Psoas muscle (tissue), 8 donors: ENCODE measurements at places on chromosomes 4 and X.

DNA sequence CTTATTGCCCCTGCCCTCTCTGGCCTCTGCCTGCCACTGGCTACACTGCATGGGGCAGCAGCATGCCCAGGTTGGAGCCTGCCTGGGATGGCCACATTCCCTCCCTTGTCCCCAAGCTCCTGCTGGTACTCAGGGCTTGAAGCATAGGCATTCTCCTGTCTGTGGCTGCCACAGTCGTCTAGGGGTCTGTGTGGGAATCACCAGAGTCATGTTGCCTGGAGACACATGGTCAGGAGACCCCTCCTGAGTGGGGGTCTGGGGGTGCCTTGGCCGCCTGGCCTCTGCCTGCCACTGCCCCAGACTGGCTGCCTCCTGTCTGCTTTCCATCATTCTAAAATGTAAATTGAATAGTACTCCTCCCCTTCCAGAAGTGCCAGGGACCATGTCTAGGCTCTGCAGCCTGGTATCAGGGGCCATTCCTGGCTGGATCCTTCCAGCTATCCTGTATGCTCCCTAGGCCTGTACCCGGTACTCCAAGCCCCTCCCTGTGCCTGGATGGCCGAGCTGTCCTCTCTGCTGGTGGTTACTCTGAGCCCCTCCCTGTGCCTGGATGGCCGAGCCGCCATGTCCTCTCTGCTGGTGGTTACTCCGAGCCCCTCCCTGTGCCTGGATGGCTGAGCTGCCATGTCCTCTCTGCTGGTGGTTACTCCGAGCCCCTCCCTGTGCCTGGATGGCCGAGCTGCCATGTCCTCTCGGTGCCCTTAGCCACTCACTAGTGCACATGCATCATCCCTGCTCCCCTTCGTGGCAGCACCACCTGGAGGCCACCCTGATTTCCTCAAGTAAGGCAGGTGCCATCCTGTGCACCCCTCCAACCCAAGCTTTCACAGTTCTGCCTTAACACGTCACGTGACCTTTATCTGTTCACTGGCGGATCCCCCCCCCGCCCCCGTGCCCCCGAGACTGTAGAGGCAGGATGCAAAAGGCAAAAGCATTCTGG lies 5.5 kb upstream of the NKX1-1 start:
- no peak overlapping the region for H3K4me3 ChIP-seq
- no peaks in the 10 kb centered on the region for H3K4me1 ChIP-seq
- H3K27me3 ChIP-seq, result no peaks in the 10 kb centered on the region
- no peaks in the 10 kb centered on the region for H3K36me3 ChIP-seq
- no peak for DNase-seq

GRCh38 chr4:142248946-142249345 lies 597.2 kb downstream of the INPP4B start:
- H3K4me1 ChIP-seq, result no peaks in the 10 kb centered on the region
- no peaks in the 10 kb centered on the region for H3K36me3 ChIP-seq
- DNase-seq, result no peak
- H3K4me3 ChIP-seq, result no peak overlapping the region

GRCh38 chr4:118682928-118683327 lies 2.3 kb upstream of the METTL14 start:
- DNase-seq, result no peak
- no peak overlapping the region for H3K4me3 ChIP-seq
- no peaks in the 10 kb centered on the region for H3K27me3 ChIP-seq
- H3K4me1 ChIP-seq, result peaks cover 18% of the 10 kb centered on the region

- no peak overlapping the region for H3K27ac ChIP-seq
- DNase-seq, result no peak
- no peak overlapping the region for H3K4me3 ChIP-seq
- no peaks in the 10 kb centered on the region for H3K4me1 ChIP-seq
- H3K27me3 ChIP-seq, result no peaks in the 10 kb centered on the region
Observed at GRCh38 chrX:50853399-50853798, 39.4 kb upstream of the SHROOM4 start.

GRCh38 chr4:6747294-6748051 lies 31.5 kb downstream of the BLOC1S4 start:
- DNase-seq, result no peak
- H3K4me3 ChIP-seq, result no peak overlapping the region
- H3K4me1 ChIP-seq, result peaks cover 8% of the 10 kb centered on the region
- no peaks in the 10 kb centered on the region for H3K27me3 ChIP-seq
- H3K27ac ChIP-seq, result no peak overlapping the region

- no peak overlapping the region for H3K27ac ChIP-seq
- H3K4me3 ChIP-seq, result no peak overlapping the region
- H3K4me1 ChIP-seq, result no peaks in the 10 kb centered on the region
- no peak for DNase-seq
- no peaks in the 10 kb centered on the region for H3K27me3 ChIP-seq
Observed at GRCh38 chr4:129346734-129347133, 250.8 kb downstream of the C4orf33 start.

GRCh38 chrX:40349251-40349650 lies 231.5 kb upstream of the ATP6AP2 start:
- no peaks in the 10 kb centered on the region for H3K36me3 ChIP-seq
- H3K4me3 ChIP-seq, result no peak overlapping the region
- H3K27ac ChIP-seq, result no peak overlapping the region
- H3K27me3 ChIP-seq, result no peaks in the 10 kb centered on the region
- no peaks in the 10 kb centered on the region for H3K4me1 ChIP-seq
- DNase-seq, result no peak

DNA sequence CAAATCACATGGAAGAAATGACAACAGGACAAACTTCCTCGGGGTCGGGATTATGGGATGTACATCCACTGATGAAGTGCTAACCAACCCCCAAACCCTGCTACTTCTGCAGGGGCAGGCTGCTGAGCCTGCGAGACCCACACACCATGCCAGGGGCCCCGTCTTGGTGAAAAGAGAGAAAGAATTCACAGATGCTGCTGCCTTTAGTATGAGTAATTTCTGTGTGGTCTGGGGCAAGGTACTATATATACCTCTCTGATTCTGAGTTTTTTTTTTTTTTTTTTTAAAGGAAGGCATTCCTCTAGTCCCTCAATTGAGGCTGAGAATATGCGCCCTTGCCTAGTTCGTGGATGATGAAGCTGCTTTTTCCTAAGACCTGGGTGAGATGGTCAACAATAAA lies 24.8 kb downstream of the PDHA1 start:
- H3K36me3 ChIP-seq, result no peaks in the 10 kb centered on the region
- H3K27me3 ChIP-seq, result no peaks in the 10 kb centered on the region
- H3K4me3 ChIP-seq, result no peak overlapping the region
- no peak for DNase-seq

DNA sequence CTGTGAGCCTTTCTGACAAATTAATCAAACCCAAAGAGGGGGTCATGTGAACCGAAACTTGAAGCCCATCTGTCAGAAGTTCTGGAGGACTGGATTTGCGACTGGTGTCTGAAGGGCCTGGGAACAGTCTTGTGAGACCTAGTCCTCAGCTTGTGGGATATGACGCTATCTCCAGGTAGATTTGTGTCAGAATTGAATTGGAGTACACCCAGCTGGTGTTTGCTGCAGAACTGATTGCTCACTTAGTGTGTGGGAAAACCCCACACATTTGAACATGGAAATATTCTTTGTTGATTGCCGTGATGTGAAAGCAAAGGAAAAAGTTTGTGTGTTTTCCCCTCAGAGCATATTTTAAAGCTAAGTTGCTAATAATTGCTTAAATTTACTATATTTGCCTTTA lies 30.3 kb upstream of the TMSB15B start:
- H3K4me3 ChIP-seq, result no peak overlapping the region
- no peak overlapping the region for H3K27ac ChIP-seq
- H3K27me3 ChIP-seq, result peaks cover 6% of the 10 kb centered on the region
- DNase-seq, result no peak
- no peaks in the 10 kb centered on the region for H3K36me3 ChIP-seq
- no peaks in the 10 kb centered on the region for H3K4me1 ChIP-seq

DNA sequence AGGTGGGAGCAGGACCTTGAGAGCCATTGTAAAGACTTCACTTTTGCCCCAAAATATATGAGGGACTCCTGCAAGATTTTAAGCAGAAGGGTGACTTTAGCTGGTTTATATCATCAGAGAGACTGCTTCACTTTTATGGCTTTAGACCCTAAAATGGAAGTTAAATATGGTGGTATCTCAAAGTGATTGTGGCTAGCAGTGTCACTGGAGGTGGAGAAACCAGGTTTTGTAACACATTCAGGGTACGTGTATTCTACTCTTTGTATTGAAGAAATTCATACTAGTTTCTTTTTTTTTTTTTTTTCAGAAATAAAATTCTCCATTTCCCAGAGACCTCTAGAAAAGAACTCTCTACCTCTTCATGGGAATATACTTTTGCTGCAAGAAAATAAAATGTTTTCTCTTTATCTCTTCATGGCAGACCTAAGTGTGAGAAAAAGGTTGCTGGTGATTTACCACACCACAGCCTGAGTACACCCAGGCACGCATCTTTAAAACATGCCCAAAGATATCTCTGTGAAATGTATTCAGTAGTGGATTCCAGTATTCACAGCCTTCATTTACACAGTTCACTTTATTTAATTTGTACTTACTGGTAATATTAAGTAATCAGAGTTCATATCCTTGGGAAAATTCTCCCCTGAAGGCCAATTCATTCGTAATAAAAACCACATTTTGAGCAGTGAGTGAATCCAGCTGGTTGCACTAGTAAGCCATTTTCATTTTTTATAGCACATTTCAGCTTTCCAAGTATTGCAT lies 74.3 kb upstream of the GUCY1A1 start:
- no peak overlapping the region for H3K27ac ChIP-seq
- DNase-seq, result no peak
- H3K27me3 ChIP-seq, result no peaks in the 10 kb centered on the region
- no peaks in the 10 kb centered on the region for H3K4me1 ChIP-seq
- no peaks in the 10 kb centered on the region for H3K36me3 ChIP-seq

DNA sequence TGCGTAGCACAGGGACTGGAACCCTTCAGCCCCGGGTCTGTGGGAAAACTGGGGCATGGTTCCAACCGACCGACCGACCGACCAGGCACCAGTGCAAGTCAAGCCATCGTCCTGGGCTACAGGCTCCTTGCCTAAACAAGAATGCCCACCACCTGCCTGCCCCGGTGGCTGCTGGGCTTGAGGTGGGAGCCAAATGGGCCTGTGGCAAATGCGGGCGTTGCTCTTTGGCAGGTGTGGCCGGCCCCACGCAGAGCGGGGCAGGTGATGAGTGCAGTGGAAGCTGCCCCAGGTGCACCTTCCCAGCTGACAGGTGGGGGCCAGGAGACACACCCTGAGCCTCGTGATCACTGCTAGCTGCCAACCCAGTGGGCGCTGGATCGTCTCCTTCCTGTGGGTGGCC lies 77.9 kb downstream of the MTMR1 start:
- no peaks in the 10 kb centered on the region for H3K36me3 ChIP-seq
- no peaks in the 10 kb centered on the region for H3K27me3 ChIP-seq
- H3K4me1 ChIP-seq, result no peaks in the 10 kb centered on the region
- H3K27ac ChIP-seq, result no peak overlapping the region

- no peaks in the 10 kb centered on the region for H3K36me3 ChIP-seq
- peaks cover 6% of the 10 kb centered on the region for H3K4me1 ChIP-seq
- no peak overlapping the region for H3K27ac ChIP-seq
- DNase-seq, result no peak
- H3K4me3 ChIP-seq, result no peak overlapping the region
- H3K27me3 ChIP-seq, result no peaks in the 10 kb centered on the region
Observed at GRCh38 chr4:142314247-142314646, 531.9 kb downstream of the INPP4B start.

DNA sequence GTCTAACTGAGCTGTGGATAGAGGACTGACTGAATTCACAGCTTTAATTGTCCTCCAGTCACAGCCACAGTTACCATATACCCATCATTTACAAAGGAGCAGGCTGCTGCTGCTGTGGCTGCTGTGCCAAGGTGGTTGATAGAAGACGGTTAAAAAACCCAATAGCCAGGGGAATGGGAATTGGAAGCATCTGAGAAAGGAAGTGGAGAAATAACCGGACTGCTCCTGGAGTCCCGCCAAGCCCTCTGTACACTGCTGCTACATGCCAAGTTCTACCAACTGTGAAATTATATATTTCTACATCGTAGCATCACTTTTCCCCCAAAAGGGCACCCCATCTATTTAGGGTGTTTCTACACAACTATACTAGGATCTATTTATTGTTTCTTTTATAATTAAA lies 279.7 kb upstream of the ARX start:
- H3K36me3 ChIP-seq, result no peaks in the 10 kb centered on the region
- H3K27me3 ChIP-seq, result no peaks in the 10 kb centered on the region
- DNase-seq, result no peak
- no peak overlapping the region for H3K27ac ChIP-seq

DNA sequence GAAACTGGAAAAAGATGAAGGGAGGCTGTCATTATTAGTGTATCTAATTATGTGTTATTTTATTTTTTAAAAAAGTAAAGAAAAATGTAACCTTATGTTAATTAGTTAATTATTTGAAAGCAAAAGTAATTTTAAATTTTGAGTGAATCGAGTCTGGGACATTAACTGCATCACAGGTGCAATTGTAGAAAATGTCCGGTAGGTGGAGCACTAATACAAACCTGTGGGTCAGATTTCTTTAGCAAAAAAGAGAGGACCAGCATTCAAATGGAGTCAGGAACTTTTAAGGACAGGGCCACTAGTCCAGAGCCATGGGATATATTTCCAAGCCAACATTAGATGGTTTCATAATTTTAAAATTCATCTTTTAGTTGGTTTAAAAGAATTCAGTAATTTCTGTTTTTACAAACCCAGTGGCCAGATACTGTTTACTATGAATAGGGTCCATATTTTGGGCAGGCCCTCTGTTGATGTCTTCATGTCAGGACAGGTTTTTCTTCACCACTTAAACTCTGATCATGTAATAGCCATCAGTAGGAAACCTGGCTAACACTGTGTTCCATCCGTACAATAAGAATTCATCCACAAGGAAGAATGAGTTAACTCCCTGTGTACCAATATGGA lies 27.2 kb downstream of the BST1 start:
- no peak overlapping the region for H3K27ac ChIP-seq
- H3K4me3 ChIP-seq, result no peak overlapping the region
- no peaks in the 10 kb centered on the region for H3K4me1 ChIP-seq
- H3K36me3 ChIP-seq, result no peaks in the 10 kb centered on the region

DNA sequence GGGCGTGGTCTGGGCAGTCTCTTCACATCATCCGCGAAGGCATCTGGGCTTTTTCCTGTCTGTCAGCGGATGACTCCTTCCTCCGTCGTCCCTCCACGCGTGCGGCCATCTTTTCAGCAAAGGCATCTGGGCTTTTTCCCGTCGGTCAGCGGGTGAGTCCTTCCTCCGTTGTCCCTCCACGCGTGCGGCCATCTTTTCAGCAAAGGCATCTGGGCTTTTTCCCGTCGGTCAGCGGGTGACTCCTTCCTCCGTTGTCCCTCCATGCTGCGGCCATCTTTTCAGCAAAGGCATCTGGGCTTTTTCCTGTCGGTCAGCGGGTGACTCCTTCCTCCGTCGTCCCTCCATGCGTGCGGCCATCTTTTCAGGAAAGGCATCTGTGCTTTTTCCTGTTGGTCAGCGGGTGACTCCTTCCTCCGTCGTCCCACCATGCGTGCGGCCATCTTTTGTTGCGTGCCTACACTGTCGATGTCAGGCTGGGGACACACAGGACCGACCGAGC lies 12.3 kb upstream of the TMEM271 start:
- H3K27me3 ChIP-seq, result no peaks in the 10 kb centered on the region
- H3K4me1 ChIP-seq, result no peaks in the 10 kb centered on the region
- H3K4me3 ChIP-seq, result no peak overlapping the region
- DNase-seq, result no peak
